NCI-H345 (cell line): ENCODE measurements at places on chromosomes 12 and 14.

- no peak for DNase-seq
These were observed 210.8 kb upstream of the BTG1 start for GRCh38 chr12:92356425-92356824.

- no peak for DNase-seq
These were observed 88.5 kb upstream of the ANO2 start for GRCh38 chr12:6033546-6033945.

DNA sequence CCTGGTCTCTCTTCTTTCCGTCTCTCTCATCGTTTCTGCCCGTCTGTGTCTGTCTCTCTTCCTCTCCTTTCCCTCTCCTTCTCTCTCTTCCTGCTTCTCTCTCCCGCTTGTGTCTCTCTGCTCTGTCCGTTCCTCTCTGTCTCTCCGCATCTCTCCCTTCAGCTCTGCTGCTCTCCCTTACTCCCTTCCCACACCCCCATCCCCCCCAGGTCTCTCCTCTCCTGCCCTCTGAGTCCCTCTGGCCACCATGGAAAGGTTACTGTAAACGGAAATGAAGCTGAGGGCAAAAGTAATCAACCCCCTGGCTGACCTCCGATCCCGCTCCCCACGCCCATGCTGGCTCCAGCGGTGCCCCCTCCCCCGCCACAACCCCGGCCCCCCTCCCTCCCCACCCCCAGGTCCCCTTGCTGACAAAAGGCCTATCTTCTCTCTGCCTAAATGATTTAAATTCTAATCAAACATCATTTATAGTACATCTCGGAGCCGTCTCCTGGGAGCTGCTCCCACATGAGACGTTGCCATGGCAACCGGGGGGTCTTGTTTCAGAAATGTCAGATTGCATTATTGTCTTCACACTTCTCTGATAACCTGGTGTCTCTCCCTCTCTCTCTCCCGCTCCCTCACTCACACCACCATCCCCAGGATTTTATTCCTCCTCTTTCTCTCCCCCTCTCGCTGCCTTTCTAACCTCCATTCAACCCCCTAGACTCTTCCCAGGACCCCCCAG, 203.8 kb downstream of the RBM19 start:
- no peak for DNase-seq

DNA sequence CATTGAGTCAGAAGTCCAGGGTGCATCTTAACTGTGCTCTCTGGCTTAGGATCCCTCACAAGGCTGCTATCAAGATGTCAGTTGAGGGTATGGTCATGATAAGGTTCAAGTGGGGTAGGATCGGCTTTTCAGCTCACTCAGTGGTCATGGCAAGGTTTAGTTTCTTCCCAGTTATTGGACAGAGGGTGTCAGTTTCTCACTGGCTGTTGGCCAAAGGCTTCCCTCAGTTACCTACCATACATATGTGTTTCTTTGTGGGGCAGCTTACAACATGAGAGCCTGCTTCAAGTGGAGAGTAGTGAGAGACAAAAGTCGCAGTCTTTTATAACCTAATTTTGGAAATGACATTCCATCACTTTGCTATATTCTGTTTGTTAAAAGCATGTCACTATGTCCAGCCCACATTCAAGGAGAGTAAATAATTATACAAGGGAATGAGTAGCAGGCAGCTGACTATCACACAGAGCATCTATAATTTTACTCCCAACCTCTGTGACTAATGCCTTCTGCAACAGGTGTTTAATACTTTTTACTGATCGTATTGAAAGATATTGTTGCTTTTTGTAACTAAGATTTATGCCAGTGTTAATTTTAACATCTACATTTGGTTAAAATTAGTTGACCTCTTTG, 572.8 kb upstream of the FBXO33 start:
- no peak for DNase-seq

DNA sequence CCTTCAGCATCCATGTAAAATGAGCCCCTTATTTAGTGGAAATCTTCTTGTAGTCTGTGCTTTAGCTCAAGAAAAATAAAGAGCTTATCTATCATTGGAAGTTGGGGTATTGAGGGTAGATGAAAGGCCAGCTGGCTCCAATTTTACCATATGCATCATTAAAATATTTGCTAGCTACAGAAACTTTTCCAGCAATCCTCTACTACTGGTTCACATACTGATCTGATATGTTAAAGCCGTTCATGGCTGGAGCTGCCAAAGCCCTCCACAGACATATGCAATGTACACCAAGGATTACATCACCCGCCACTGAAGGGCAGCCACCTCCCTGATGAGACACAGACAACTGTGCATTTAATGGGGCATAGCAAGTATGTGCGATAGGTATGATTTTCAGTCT, 1205.3 kb downstream of the GALC start:
- peak; percentile 71 for DNase-seq

DNA sequence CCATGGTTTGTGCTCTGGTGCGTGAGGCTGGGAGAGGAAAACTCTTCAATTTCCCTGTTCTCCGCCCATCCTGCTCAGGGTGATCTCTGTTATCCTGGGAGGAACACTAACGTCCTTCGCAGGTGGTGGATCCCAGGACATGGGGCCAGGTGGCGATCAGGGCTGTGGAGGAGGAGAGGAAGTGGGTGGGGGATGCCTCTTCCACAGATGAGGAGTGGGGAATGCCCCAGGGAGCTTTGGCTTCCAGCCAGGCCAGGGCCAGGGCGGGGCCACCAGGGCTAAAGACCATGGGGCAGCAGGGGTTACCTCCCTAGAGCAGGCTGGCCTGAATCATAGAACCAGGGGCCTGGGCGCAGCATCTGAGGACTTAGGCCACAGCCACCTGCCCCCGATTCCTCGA, 3.3 kb upstream of the KRT75 start:
- no peak for DNase-seq

DNA sequence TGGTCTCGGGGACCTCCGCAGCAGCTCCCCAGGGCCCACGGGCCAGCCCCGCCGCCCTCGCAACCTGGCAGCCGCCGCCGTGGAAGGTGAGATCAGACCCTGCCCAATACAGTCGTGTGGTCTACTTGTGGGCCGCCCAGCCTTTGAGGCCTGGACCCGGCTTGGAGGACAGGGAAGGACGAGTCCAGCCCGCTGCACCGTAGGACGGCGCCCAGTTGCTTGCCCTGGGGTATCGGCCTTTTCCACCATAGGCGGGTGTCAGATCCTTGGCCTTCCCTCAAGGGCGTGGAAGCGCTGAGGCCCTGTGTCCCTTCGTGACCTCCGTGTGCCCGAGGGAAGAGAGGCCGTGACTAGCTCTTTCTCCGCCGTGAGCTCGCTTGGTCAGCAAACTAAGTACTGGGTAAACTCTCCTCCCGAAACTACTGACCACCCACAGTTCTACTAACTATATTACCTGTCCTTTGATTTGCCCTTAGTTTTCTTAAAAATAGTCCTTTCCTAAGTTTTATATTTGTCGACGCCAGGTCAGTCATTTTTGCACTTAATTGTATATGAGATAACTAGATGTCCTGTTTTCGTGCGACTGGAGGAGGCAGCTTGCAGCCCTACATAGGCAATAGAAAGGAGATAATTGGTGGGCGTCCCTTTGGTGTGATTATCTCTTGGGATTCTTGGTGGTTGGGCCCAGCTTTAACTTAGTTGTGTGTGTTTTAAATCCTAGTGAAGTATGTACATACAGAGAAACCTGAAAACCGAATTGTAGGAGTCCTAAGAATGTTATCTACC, 757 bp downstream of the SLC25A3 start:
- no peak for DNase-seq

DNA sequence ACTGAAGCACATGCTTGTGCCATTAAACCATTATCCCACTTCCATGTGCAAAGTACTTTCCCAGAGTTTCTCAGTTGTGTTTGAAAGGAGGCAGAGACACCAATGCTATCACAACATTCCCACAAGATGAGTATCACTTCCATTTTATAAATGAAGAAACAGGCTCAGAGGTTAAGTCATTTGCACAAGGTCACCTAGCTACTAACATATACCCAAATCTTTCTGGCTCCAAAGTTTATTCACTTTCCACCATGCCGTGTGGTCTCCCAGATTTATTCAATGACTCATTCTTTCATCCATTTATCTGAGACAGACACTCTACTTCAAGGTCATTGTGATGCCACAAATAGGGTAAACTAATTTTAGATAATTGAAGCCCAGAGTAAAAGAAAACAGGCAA, 9.4 kb downstream of the ART4 start:
- no peak for DNase-seq

DNA sequence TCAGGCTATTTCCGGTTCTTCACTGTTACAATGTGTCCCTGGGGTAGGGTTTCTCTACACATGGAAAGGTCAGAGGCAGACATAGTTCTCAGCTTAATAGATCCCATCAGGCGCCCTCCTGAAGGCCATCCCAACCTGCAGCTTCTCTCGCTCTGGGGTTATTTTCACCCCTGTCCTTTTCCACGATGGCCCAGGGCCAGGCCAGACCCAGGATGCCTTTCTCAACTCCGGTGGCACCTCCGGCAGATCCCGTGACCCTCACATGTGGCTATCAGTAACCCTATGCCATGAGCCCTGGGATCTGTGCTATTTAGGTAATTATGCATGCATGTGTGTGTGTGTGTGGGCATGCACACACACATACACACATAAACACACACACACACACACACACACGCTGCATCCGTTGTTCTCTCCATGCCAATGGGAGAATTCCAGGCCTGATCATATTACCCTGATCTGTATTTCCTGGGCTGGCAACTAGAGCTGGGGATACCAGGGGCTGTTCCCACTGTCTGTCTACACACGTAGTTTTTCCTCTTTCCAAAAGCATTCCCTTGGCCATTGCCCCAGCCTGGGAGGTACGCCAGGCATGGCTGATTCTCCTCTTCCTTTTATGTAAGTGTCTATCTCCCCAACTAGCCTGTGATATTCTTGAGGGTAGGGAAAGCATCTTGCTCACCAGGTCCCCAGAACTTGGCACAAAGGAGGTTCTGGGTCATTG, 51.2 kb upstream of the NOS1 start:
- no peak for DNase-seq

GRCh38 chr14:103121846-103122584, 1.2 kb upstream of the TNFAIP2 start:
- DNase-seq, result peak; percentile 97

DNA sequence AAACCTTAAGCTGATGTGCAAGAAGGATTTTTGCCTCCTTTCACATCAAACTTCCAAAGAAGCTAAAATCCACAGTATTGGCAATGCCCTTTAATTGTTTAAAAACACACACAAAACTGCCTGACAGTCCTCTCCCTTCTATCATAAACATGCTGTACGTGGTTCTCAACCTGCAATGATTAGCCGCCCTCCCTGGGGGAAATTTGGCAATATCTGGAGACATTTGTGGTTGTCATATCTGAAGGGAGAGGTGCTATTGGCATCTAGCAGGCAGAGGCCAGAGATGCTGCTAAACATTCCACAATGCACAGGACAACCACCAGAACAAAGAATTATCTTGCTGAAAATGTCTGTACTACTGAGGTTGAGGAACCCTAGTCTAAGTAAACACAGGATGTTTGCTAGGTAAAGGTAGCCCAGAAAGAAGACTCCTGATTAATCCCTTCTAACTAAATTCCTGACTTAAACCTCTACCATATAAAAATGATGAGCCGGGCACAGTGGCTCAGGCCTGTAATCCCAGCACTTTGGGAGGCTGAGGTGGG, 1.2 kb downstream of the ACOT6 start:
- no peak for DNase-seq

- DNase-seq, result no peak
These were observed 52.6 kb upstream of the RIC8B start for GRCh38 chr12:106721915-106722314.

GRCh38 chr14:78399316-78399889, 229.2 kb downstream of the NRXN3 start:
- DNase-seq, result no peak

- no peak for DNase-seq
These were observed 13.9 kb upstream of the TCP11L2 start for GRCh38 chr12:106288494-106289195.

GRCh38 chr14:60195179-60195810, 30.1 kb upstream of the DHRS7 start:
- DNase-seq, result no peak

- no peak for DNase-seq
These were observed 876.8 kb downstream of the RPS29 start for GRCh38 chr14:48709277-48709785.

GRCh38 chr12:126390969-126391566, 1325.8 kb downstream of the AACS start:
- no peak for DNase-seq

GRCh38 chr12:49255857-49256637, 8.8 kb upstream of the TUBA1C start:
- no peak for DNase-seq

GRCh38 chr12:83603106-83603505, 916.4 kb downstream of the TMTC2 start:
- no peak for DNase-seq

- DNase-seq, result no peak
These were observed 76.1 kb upstream of the PAWR start for GRCh38 chr12:79766705-79767464.

DNA sequence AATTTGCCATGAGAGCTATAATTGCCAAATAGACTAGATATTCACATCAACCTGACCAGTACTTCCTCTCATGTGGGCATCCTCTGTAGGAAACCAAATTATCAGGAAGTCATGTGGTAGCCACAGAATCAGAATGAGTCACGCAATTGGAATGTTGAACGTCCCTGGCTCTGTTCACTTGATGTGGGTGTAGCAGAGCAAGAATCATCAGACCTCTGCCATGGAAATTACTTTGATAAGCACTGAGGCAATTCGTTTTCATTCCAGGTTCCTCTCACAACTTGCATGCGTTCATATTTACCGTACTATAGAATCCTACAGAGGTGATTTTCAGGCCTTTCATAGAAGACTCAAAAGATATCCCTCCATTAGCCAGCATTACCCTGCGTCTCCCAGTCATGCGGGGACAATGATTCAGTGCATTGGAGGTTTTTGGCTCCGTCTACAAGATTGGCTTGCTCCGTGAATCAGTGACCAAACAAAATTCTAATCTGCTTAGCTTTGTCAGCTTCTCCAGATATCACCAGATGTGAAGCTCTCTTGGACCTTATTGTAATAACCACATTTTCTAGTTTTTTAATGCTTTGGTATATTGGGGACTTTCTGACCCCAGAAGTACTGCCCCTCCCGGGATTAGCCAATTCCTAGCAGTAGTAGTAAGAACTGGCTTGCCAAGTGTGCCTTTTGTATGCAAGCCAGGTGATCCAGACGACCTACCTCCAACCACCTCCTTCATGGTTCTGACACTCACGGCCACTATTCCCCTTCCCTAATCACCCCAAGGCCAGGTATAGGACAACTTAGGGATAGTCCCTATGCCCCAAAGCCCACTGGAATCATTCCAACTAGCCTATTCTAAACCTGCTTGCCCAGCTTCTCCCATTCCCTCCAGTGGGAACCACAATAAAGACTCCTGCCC, 133.4 kb downstream of the KICS2 start:
- peak; percentile 23 for DNase-seq

DNA sequence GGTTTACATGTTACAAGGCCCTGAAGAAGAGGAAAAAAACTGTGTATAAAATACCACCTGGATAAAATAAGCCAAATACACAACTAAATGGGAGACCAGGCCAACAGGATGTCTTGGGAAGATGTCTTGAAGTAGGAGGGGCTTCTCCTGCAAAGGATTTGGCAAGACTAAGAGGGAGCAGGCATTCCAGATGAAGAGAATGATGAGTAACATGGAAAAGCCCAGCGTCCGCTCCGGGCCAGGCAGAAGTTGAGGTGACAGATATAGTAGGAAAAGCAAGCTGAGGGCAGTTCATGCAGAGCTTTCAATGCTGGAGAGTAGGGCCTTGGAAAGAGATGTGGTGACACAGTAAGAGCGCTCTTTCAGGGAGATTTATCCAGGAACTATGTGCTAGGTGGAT, 16.1 kb upstream of the EIF4B start:
- DNase-seq, result no peak

- DNase-seq, result no peak
These were observed 217.3 kb downstream of the SYT10 start for GRCh38 chr12:33222357-33222756.

- DNase-seq, result no peak
These were observed 110.6 kb downstream of the CACNA1C start for GRCh38 chr12:2163177-2163941.
